Right lung (tissue), 10 donors: ENCODE measurements at places on chromosomes 1 and 21. TPM values are rescaled to one million over a fixed set of nuclear protein-coding genes. Genes with fewer than 3 reads are reported as not detected.

- DNase-seq = no peak
Measured at GRCh38 chr1:58220836-58221472, 325.6 kb downstream of the OMA1 start.

The OR2L5 gene
- polyA plus RNA-seq = not detected

DNA sequence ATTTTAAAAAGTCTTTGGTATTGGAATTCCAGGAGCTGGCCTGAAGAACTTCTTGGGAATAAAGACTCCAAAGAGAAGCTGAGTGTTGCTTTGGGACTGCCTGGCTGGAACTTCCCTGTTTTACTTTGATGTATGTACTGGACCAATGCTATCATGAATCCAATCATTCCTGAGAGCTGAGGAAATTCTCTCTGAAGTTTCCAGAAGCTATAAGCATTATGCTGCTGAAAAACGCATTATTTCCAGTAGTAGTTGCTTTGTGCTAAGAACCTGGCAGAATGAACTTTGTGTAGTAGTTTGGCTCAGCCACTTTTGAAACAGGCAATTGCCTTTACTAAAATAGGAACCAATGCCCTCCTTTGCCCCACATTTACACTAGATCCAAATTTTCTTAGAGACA is 260.7 kb downstream of the HLX start:
- DNase-seq = no peak

The MARK1 gene
- 9.7 TPM for polyA plus RNA-seq

GRCh38 chr1:101653482-101653946 is 343.2 kb downstream of the OLFM3 start:
- no peak for DNase-seq

DNA sequence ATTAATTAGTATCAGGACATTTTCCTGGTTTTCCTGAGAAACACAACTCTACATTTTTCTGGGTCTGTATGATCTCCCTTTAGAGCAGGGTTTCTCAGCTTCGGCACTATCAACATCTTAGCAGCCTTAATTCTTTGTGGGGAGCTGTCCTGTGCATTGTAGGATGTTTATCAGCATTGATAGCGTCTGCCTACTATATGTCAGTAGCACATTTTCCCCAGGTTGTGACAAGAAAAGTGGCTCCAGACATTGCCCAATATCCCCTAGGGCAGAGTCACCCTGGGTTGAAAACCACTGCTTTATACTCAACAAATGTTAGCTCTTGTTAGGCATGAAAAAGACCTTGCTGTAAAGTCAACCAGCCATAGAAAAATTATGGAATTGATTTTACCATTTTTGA is 195.1 kb upstream of the FMN2 start:
- no peak for DNase-seq

The TTC39A gene
- 12.0 TPM for polyA plus RNA-seq

DNA sequence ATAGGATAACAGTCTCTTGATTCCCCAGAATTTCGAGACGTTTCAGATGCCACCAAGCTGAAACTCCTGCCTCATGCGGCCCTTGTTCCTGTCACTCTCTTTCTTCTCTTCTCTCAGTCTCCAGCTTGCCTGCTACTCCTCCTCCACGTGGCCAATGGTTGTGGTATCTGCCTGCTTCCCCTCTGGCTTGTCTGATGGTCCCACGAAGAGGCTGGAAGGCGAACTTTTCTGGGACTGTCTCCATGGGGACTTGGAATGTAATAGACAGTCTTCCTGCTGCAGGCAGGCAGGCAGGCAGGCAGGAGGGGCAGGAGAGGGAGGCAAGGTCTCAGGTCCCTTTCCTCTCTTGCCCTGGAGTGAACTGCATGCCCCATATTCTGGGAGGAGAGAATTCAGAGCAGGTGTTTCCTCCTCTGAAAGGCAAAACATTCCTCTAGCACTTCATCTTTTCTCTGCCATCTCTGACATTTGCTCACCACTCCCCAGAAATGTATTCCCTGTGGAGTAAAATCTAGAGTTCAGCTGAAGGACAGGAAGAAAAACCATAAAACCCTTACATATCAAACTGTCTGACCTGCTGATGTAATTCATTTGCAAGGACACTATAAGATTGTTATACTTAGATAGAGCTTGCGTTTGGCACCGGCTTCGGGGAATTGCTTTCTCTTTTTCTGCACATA is 64.1 kb upstream of the GNG12 start:
- DNase-seq = no peak

- DNase-seq = no peak
Measured at GRCh38 chr1:6241887-6242740, 1.9 kb upstream of the HES3 start.

GRCh38 chr1:202288177-202288576 is 53.6 kb downstream of the UBE2T start:
- no peak for DNase-seq

The IQGAP3 gene
- polyA plus RNA-seq = 18.8 TPM

The TRNP1 gene
- 3.4 TPM for polyA plus RNA-seq

The ASCL5 gene
- polyA plus RNA-seq = 0.28 TPM

GRCh38 chr1:25782608-25783201 is 17.3 kb upstream of the SELENON start:
- no peak for DNase-seq

DNA sequence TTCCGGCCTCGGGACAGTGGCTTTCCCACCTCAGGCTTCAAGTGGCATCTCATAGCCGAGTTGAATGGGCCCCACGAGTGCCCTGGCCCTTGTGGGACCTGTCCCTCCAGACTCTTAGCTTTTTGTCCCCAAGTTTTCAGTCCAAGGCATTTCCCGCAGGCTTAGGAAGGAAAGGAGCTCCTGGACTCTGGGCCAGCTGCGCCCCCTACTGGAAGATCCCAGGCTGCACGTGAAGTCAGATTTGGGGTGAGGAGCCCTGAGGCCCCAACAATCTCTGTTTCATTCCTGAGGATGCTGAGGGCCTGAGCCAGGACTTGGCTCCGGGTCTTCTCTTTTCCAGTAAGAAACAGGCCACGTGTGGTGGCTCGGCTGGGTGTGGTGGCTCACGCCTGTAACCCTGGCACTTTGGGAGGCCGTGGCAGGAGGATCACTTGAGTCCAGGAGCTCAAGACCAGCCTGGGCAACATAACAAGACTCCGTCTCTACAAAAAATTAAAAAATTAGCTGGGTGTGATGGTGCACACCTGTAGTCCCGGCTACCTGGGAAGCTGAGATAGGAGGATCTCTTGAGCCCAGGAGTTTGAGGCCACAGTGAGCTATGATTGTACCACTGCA is 67.4 kb downstream of the ARHGEF10L start:
- DNase-seq = peak; percentile 45

GRCh38 chr1:66273656-66274055 is 260.3 kb upstream of the SGIP1 start:
- DNase-seq = no peak

DNA sequence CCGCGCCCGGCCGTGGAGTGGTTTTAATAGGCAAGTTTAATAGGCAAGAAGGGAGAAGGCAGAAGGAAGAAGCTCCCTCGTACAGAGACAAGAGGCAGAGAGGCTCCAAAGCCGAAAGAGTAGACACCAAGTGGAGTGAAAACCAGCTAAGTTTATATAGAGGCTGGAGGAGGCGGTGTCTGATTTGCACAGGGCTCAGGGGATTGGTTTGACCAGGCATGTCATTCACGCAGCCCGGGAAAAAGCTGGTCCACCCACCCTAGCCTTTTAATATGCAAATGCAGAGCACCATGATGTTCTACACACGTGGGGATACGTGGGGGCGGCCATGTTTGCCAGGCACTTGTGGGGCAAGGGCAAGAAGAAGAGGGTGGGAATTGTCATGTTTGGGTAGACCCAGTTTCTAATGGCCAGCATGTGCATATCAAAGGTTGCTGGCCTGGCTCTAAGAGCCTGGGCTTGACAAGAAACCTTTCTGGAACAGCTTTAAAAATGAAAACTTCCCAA is 18.0 kb upstream of the SOD1 start:
- no peak for DNase-seq

DNA sequence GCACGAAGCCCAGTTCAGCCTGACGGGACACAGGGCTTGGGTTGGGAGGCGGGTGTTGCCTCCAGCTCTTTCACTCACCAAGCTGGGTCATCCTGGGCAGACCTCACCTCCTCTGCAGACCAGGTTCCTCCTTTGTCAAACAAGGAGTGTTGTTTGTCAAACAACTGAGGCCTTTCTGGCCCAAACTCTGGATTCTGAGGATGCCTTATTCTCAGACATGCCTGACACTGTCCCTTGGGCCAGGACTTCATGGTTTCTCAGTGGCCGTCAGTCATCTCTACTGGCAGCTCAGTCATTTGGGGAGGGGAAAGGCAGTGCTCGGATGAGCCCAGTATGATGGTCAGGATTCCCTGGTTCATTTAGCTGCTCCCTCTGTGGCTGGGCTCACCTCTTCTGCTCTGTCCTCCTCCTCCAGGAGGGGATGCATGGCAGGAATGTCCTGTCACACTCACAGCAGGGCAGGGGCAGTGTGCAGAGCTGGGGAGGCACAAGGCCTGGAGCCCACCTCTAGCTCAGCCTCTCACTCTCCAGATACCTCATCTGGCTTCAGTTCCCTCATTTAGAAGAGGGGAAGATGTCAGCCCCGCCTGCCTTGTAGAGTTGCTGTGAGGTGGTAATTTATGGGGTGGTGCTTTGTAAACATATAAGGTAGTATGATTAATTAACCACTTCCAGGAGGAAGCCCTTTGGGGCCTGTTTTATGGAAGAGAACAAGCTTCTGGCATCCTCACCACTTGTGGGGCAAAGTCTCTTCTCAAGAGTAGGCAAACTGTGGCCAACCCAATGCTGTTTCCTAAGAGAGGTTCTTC is 20.6 kb downstream of the SLC2A1 start:
- DNase-seq = no peak

GRCh38 chr1:38834937-38835827 is 24.4 kb downstream of the RRAGC start:
- peak; percentile 71 for DNase-seq

DNA sequence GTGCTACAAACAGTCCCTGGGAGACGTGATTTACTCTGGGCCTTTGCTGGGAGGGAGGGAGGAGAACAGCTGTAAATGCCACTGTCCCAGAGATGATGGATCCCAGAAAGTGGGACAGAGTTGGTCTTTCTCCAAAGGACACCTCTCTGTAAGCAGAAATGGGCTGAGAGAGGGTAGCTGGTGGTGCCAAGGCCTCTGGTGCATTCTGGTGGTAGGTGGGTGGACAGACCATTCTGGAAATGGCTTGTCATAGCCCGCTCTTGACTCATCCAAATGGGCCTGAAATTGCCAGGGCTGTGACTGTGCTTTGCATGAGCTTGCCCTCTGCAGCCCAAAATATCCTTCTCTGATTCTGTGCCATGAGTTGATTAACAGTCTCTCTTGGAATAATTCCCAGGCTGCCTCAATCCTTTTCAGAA is 36.1 kb downstream of the CCDC185 start:
- DNase-seq = no peak

- no peak for DNase-seq
Measured at GRCh38 chr1:213828867-213829266, 158.9 kb upstream of the PROX1 start.

DNA sequence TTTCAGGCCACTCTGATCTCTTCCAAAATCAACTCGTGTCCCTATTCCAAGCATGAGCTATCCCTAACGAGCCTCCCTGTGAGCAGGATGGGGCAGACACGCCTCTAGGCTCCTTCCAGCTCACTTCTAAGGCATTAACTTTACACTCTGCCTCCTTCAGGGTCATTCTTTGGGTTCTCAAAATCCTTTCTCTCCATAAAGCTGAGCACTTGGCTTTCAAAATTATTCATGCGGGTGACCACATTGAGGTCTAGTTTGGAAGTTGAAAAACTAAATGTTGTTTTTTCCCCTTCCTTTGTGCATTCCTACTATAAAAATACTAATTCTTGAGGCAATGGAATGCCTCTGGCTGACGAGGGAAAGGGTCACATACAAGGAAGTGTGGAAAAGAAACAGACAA is 33.5 kb upstream of the BMP8B start:
- no peak for DNase-seq
